ENCODE measurements at places on chromosomes 3 and 15.

GRCh38 chr3:60609446-60609845 is 641.8 kb downstream of the FHIT start:
- no peak for DNase-seq

GRCh38 chr15:69468241-69469121 is 15.9 kb downstream of the RPLP1 start:
- DNase-seq: peak; percentile 90

- no peak for DNase-seq
These were observed 753 bp downstream of the ITGB5 start for GRCh38 chr3:124886168-124887056.

GRCh38 chr3:88113311-88114162 is 36.2 kb upstream of the C3orf38 start:
- DNase-seq: peak; percentile 1

DNA sequence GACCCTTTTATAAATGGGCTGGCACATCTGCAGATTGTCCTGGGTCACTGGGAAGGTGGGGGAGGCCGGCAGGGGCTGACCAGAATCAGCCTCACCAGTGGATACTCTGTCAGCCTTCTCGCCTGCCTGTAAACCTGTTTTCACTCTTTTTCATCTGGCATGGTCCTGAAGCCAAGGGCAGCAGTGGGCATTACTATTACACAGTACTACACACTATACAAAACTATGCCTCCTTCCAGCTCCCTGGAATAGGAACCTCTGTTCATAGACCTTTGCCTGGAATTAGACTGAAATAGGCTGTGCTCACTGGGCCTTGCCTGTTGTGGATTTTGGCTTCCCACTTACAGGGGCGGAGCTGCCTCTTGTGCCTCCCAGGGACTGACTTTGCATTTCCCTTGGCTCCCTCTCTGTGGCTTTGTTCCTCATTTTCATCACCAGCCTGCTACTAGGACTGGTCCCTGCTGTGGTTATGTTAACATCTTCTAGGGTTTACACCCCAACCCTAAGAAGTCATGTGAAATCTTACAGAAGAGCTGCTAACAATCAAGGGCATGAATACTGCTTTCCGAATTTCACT is 120.7 kb downstream of the FNDC3B start:
- DNase-seq: no peak

GRCh38 chr15:57309856-57310760 is 66.2 kb upstream of the CGNL1 start:
- no peak for DNase-seq

Measured in NCI-H774 (cell line).